ENCODE measurements at places on chromosomes 11 and 22.

GRCh38 chr11:123206791-123207434 is 11.9 kb upstream of the CLMP start:
- DNase-seq = no peak

GRCh38 chr11:67266449-67267187 is at the start of gene GRK2:
TSS of gene GRK2 (plus strand) at chr11:67266473. CDS start at chr11:67266700, 227 bp downstream.
- DNase-seq = no peak

GRCh38 chr22:20245577-20246367 is 22.3 kb downstream of the RTN4R start:
- DNase-seq = no peak

DNA sequence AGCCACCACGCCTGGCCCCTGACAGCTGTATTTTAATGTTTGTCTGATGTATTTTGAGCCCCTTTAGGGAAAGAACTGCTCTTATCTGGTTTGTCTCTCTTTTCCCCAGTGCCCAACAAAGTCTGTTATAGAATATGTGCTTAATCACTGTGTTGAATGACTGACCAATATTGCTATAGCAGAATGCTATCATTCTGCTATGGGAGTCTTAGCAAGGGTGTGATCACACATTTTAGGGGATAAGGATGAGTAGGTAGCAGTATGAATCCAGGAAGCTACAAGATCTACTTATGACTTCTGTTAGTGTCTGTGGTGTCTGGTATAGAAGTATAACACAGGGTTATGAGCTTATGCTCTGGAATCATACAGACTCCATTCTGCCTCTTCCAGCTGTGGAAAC is 117.5 kb upstream of the RRM1 start:
- no peak for DNase-seq

- DNase-seq = no peak
Measured at GRCh38 chr11:2942447-2942846, 13.2 kb upstream of the PHLDA2 start.

GRCh38 chr11:131809203-131809918 is 438.9 kb downstream of the NTM start:
- no peak for DNase-seq

DNA sequence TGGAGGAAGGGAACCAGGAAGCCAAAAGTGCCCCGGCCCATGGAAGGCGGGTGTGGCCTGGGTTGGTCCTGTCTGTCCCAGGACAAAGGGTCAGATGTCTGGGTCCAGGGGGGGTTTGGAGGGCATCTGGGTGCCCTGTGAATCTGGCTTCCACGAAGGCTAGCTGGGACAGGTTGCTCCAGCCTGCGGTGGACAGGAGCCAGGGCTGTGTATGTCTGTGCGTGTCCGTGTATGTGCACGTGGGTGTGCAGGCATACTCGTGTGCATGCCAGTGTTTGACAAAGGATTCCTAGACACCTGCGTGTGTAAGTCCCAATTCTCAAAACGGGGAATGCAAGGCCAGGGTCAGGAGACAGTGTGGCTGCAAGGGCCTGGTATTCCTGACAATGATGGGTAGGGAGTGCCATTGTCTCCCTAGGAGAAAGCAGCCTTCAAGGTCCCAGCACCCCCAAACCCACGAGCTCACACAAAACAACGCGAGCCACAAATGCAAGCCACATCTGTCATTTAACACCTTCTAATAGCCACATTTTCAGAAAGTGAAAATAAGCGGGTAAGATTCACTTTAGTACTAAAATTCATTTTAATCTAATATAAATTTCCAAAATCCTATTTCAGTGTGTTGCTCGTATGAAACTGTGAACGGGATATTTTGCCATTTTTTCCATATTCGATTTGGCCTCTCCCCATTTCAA is 78.4 kb upstream of the WNT7B start:
- DNase-seq = no peak

GRCh38 chr11:126336671-126337101 is 18.8 kb upstream of the ST3GAL4 start:
- DNase-seq = no peak

GRCh38 chr11:116993599-116993998 is 104.6 kb downstream of the SIK3 start:
- no peak for DNase-seq

GRCh38 chr11:70193411-70194292 is 9.4 kb upstream of the FADD start:
- no peak for DNase-seq

DNA sequence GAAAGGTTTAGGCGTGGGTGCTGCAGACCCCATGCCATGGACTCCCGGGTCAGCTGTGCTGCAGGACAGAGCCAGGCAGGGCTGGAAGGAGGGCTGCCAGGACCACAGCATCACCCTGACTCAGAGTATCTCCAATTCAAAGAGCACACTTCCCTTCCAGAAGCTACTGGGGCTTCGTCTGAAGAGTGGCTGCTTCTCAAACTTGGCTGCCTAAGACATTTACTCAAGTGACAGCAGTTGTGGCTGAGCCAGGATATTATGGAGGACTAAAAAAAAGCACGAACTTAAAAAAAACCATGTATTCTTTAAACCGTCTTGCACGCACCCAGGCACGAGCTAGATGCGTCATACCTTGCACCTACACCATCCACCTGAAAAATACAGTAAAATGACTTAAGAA is 13.0 kb upstream of the BID start:
- DNase-seq = no peak

DNA sequence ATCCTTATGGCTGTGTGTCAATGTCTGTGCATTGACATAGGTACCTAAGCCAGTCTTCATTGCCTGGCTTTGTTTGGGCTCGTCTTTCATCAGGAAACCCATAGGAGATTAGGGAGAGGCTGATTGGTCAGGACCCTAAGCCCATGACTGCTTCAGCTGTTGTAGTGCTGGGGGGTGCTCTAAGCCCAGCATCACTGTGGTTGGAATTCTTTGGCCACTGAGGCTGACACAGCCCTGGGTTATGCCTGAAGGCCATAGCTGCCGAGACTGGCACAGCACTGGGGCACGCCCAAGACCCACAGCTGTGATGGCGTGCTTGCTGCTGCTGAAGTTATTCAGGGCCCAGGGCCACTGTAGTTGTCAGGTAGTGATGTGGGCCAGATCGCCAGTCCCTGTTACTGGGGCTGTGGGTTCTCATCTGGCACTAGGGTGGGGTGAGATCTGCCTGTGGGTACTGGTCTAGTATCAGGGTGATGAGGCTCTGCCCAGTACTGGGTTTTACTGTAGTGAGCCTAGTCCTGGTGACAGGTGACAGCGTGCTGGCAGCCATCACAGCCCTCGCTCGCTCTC is 4.9 kb downstream of the USP18 start:
- DNase-seq = no peak

DNA sequence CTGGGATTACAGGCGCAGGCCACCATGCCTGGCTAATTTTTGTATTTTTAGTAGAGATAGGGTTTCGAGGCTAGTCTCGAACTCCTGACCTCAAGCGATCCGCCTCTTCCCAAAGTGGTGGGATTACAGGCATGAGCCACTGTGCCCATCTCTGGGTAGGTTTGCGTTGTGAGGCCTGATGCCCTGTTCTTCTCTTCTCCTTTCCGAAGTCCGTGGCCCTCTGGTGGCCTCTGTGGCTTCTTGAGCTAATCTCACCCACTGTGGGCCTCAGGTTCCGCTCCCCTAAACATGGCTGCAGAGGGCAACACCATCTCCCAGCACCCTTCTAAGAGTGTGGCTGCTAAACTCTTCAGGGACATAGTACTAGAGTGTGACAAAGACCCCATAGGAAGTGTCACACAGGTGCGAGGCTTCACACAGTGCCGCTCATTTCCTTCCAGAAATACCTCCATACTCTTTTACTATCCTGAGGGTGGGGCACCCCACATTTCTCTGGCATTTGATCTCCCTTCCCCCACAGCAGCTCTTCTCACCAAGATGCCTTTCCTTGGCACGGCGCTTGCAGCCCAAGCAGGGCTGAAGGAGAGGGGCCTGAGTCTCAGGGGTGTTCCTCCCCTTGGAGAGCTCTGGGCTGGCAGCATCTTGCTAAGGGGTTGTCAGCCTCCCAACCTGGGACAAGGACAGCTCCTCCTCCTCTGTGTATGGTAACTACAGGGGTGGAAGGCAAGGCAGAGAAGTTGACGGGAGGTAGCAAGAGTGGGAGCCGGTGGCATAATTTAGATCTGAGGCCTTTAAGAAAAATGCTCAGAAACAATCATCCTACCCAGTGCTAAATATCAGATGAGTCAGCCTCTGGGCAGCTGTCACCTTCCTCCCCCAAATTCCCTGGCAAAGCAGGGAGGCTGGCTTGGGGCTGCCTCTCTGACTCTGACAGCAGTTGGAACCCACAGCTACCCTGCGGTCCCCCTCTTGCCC is 6.1 kb downstream of the THY1 start:
- DNase-seq = no peak

DNA sequence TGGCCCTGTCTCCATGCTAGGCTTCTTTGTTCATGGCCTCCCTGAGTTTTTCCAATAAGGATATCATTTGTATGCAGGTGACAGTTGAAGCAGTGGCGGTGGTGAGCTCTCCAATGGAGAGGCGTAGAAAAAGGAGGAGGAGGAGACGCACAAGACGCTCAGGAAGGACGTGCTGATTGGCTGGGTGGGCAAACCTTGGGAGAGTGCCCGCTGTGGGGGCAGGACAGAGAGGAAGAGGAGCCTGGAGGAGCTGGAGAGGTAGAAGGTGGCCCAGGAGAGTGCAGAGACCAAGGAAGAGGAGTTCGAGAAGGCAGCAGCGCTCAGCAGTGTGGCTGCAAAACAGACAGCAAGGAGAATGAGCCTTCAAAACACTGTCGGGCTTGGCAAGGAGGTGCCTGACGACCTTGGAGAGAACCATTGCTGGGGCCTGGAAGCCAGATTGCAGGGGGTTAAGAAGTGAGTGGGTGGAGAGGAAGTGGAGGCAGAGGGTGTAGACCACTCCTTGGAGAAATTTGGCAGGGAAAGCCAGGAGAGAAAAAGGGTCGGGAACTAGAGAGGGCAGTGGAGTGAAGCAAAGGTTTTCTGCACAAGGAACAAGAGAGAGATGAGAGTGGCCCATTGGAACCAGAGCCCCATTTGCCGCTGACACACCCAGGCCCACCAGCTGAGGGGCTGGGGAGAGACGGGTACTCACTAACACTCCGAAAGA is 7.5 kb downstream of the CLCF1 start:
- no peak for DNase-seq

- no peak for DNase-seq
Measured at GRCh38 chr11:10692531-10693115, 932 bp downstream of the IRAG1 start.

DNA sequence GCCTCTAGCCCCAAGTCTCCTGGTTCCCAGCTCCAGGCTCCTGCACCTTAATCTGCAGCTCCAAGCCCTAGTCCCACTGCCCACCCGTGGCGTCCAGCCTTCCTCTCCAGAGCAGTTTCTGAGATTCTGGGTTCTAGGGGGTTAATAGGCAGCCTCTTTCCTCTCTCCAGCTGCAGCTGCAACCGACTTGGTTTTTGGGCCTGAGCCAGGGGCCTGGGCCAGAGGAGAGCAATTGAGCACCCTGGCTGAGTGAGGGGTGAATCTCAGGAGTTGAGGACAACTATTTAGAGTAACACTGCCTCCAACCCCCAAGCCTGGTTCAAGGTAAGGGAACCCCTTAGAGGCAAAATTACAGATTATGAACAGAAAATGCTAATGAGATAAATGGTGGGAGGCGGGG is 9.0 kb upstream of the CHRM1 start:
- DNase-seq = no peak

- no peak for DNase-seq
Measured at GRCh38 chr22:22243033-22243680, 1.4 kb upstream of the VPREB1 start.

GRCh38 chr22:46546466-46547178 is 9.2 kb upstream of the CELSR1 start:
- no peak for DNase-seq

DNA sequence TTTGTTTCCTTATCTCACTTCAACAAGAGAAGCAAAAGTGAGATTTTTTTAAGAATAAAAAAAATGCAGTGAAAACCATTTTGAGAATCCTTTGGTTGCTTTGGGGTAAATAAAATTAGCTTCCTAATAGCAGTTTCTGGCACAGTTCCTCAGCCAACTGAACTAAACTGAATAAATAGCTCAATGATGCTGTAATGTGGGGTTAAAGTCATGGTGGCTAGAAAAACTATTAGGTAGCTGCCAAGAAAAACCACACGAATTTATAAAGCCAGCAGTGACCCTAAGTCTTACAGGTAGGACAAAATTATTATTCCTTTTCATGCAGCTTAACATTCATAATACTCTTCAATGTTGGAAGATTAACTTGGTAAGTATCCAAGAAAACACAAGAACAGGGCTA is 142.4 kb downstream of the APIP start:
- no peak for DNase-seq

- no peak for DNase-seq
Measured at GRCh38 chr11:77879218-77879617, 58.3 kb downstream of the AAMDC start.

- peak; percentile 61 for DNase-seq
Measured at GRCh38 chr11:68383976-68384501, 71.6 kb downstream of the LRP5 start.

DNA sequence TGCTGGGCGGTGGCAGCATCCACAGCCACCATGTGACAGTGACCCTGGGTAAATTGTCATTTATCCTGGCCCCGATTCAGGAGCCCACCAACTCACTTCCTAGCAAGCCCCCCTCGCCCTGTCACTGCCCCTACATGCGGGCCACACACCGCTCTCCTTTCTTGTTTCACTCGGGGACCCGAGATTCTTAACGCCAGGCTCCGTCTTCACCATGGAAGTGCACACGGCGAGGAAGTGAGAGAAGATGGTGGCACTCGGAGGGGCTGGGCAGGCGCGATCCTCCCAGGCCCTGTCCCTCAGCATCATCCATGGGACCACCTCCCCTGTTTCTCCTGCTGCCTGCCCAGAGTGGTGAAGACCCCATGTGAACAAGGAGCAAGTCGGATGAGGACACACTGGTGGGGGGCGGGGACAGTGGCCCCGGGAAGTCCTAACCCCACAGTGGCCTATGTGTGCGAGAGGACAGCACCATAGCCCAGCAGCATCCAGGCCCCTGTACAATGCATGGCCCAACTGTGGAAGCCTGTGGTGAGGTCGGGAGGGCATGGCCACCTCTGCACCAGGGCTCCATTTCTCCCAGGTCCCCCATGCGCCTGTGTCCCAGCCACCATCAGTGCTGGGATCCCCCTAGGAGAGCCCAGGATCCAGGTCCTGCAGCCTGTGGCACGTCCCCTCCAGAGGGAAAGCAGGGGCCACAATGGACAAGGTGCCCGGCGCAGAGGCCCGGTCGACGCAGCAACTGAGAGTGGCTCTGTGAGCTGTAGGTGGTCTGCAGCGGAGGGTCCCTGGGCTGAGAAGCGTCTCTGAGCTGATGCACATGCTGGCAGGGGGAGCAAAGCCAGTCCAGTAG is 262.8 kb downstream of the BRD1 start:
- no peak for DNase-seq

- peak; percentile 61 for DNase-seq
Measured at GRCh38 chr11:121692236-121692635, 239.5 kb upstream of the SORL1-AS1 start.

GRCh38 chr11:120205596-120206161 is 5.2 kb upstream of the OAF start:
- peak; percentile 16 for DNase-seq

GRCh38 chr11:48193876-48194275 is 22.7 kb upstream of the OR4B1 start:
- DNase-seq = no peak

GRCh38 chr11:129131316-129131715 is 60.8 kb downstream of the ARHGAP32 start:
- no peak for DNase-seq

- DNase-seq = no peak
Measured at GRCh38 chr11:102489186-102490145, 36.9 kb upstream of the TMEM123 start.

Data from SK-MEL-5 (cell line).